ENCODE measurements at places on chromosomes 4 and X. TPM values are rescaled to one million over a fixed set of nuclear protein-coding genes. Genes with fewer than 3 reads are reported as not detected.

MSANTD1 gene
- 0.89 TPM for total RNA-seq

CTAG1A gene
- not detected for total RNA-seq

IRS4 gene
- total RNA-seq: 0.09 TPM

DNA sequence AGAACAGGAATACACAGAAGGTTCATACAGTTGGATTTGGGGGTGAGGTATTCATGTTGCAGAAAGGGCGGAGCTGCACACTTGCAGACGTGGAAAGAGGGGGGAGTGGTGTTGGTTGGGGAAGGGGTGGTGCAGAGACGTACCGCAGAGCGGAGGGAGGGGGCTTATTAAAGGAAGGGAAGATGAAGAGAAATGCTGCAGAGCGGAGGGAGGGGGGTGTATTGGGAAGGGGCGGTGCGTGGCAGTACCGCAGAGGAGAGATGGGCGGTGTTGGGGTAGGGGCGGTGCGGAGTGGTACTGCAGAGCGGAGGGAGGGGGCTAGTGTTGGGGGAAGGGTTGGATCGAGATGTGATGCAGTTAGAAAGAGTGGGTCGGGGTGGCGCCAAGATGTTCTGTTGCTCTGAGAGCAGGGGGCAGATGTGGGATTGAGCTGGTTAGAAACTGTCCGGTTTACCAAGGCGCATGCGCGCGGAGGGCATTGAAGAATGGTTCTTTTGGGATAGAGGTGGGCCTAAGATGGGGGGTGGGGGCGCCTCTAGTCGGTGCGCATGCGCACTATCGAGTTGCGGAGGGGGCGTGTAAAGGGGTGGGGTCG lies 900 bp downstream of the TRO start:
- H3K27me3 ChIP-seq: peaks cover 3% of the 10 kb centered on the region
- H3K4me1 ChIP-seq: peaks cover 17% of the 10 kb centered on the region
- H3K36me3 ChIP-seq: peaks cover 39% of the 10 kb centered on the region
- DNase-seq: peak; percentile 92

DNA sequence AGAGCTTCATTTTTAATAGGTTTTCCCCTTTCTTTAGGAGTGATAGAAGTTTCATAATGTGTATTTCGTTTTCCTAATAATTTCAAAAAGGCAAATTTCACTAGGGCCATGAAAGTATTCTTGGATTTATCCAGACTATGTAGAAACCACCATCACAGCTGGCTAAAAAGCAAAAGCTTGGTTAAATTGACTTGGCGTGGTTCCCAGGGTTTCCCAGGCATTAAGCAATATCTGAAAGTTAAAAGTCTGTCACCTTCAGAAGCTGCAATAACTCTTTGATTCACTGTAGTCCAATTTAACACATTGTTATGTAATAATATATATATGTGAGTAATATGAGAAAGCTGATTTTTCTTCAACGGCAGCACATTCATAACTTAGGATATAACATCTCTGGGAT lies 38.3 kb downstream of the NDNF start:
- DNase-seq: peak; percentile 22
- no peaks in the 10 kb centered on the region for H3K36me3 ChIP-seq
- no peak overlapping the region for H3K27ac ChIP-seq
- H3K4me3 ChIP-seq: no peak overlapping the region
- H3K27me3 ChIP-seq: no peaks in the 10 kb centered on the region
- no peaks in the 10 kb centered on the region for H3K4me1 ChIP-seq

DNA sequence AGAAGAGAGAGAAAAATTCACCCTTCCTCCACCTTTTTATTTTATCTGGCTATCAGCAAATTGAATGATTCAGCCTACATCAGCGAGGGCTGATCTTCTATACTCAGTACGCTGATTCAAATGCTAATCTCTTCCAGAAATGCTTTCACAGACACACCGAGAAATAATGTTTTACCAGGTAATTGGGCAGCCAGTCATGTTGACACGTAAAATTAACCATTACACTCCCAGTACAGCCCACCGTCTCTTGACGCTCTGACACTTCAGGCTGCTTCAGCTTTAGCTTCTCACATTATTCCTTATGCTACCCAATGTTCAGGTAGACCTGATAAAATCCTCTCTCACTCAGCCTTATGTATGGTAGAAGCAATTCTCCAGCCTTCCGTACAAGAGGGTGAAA lies 835.2 kb upstream of the PCDH10 start:
- H3K27ac ChIP-seq: no peak overlapping the region
- no peaks in the 10 kb centered on the region for H3K36me3 ChIP-seq

- DNase-seq: no peak
- H3K27me3 ChIP-seq: no peaks in the 10 kb centered on the region
- no peak overlapping the region for H3K27ac ChIP-seq
- H3K4me1 ChIP-seq: no peaks in the 10 kb centered on the region
- no peak overlapping the region for H3K4me3 ChIP-seq
- H3K36me3 ChIP-seq: no peaks in the 10 kb centered on the region
Observed at GRCh38 chr4:102196221-102196620, 149.1 kb downstream of the SLC39A8 start.
